Stimulated activated CD4-positive, alpha-beta T cell treated with anti-CD3 and anti-CD28 coated beads, Interleukin-1b, Interleukin-23, amount 100 ng/mL, for 1 hour (primary cell): ENCODE measurements at places on chromosomes 6 and 20.

DNA sequence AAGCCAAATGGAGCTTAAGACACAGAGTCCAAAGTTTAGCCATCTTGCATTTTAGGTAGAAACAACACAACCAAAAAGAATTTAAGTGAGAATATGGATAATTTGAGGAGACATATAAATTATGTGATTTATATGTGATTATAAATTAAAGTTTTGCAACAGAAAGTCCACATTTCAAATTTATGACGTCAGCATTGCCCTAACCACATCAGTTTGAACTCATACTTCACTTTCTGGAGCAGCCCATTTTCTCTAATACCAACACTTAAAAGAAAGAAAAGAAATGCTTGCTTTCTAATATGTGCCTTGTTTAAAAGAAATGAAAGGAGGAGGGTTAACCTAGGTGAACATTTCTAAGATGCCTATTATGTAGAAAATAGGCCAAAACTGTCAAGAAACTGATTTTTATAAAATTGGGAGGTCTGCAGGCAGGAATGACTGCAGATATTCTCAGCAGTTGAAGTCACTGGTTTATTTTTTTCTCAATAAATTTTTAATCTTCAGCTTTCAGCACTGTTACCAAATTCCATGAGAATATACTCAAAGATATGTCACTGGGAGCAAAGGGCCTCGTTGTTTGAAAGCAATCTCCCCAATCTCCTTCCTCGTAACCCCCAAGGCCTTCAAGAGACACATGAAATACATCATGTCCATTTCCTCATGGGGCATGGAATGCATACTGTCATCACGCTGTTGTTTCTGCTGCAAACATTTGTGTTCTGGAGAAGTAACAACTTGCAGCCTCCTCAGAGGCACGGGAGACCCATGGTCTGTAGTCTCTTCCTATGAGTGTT, 137.8 kb downstream of the SOD2 start:
- no peak for DNase-seq

- no peak for DNase-seq
Observed at GRCh38 chr6:7108964-7109836, 1.4 kb downstream of the RREB1 start.

- DNase-seq = no peak
Observed at GRCh38 chr6:110537208-110538123, 61.1 kb upstream of the SLC22A16 start.

- DNase-seq = no peak
Observed at GRCh38 chr6:52725535-52726192, 37.6 kb downstream of the GSTA2 start.
